ENCODE measurements at places on chromosomes 6 and 20.

DNA sequence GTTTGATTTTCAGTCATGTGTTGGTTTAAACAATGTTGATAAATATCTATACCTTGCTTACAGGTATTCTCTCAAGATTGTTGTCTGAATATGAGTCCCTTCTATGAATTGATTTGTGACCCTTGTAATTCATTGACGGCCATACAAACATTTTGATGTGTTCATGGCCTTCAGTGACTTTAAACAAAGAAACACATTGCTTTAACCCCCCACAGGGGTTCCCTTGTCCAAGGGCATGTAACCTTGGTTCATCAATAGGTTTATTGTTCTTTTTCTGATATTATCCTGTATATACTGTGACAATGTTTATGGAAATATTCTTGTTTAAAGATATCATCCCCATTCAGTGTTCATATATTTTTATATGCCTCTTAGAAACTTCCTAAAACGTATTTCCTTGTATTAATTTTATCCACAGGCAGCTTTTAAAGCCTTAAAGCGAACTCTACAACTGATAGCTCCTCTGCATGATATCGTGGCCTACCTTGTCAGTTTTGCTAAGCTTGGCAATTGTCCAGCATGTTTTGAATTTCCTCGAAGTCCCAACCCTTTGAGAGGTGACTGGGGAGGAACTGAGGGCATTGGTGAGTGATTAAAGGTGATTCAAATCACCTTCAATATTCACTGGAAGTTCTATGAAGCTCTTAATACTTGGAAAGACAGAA lies 87.0 kb downstream of the CD164 start:
- peak; percentile 60 for DNase-seq

DNA sequence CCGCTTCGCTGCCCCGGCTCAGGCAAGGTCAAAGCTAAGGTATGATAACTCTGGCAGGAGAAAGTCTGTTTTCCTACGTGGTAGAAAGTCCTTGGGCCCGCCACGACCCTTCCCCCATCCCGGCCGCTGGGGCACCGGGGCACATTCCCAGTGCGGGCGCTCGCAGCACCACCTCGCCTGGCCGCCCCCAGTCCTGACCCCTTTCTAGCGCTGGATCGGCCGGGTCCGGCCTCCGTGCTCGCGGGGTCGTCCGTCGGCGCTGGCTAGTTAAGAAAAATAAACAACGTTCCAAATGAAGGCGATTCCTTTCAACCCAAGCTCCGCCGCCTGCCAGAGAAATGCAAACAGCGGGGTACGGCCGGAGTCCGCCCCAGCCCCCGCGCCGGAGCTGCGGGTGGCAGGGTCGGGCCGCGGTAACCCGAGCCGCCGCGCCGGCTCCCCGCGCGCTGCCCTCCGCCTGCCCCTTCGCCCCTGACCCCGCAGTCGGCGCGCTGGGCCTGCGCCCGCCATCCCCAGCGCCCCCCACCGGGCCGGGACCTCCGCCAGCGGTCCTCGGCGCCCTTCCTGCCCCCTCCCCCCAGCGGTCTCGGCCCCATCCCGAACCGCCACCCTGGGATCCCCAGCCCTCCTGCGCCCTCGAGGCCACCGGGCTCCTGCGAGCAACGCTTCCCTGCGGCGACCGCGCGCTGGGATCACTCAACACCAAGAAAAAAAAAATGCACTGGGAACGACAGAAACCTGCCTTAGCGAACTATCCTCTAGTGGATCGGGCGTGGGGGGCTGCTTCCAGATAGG lies 37.6 kb downstream of the NCR2 start:
- no peak for DNase-seq

DNA sequence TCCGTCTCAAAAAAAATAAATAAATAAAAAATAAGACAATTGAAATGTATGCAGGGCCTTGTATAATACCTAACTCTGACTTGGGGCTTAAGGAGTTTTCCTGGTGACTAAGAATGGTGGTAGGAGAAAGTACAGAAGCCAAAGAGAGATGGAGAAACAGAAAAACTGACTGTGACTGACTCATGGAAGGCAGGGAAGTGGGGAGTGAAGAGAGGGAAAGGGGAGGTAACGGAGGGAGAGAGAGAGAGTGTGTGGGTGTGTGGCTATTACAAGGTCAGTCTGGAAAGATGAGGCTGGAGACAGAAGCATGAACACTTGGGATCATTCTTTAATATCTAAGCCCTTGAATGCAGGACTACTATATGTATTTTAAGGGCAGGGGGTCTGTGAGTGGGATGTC lies 38.5 kb downstream of the SNRNP48 start:
- no peak for DNase-seq

- DNase-seq: no peak
Observed at GRCh38 chr6:13998356-13998755, 73.6 kb downstream of the RNF182 start.

- DNase-seq: no peak
Observed at GRCh38 chr20:3765171-3765882, 2.2 kb downstream of the ADISSP start.

DNA sequence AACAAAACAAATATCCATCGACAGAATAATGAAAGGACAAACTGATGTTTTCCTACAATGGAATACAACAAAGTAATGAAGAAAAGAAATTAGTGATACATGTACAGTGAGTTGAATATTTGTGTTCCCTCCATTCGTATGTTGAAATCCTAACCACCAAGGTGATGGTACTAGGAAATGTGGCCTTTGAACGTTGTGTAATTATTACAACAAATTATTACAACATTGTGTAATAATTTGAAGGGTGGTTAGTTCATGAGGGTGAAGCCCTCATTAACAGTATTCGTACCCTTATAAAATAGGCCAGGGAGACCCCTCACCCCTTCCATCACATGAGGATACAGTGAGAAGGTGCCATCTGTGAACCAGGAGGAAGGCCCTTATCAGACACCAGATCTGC lies 339.4 kb downstream of the BMP2 start:
- DNase-seq: no peak

DNA sequence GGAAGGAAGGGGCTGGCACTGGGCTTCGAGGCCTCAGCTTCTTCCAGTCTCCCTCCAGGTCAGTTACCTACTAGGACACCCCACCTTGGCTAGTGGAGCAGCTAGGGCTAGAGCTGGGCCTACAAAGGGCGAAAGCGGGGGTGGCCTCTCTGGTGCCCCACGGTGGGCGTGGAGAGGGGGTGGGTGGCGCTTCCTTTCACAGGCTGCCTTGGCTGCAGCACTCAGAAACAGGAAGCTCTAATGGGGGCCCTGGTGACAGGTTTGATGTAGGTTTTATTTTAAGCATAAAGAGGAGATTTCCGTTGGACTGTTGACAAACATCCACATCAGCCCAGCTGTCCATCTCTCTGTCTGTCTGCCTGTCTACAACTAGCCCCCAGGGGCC lies 13.4 kb downstream of the FAM110A start:
- no peak for DNase-seq

- no peak for DNase-seq
Observed at GRCh38 chr6:119523556-119523955, 174.0 kb upstream of the MAN1A1 start.

- no peak for DNase-seq
Observed at GRCh38 chr20:49669601-49670189, 44.0 kb downstream of the B4GALT5 start.

GRCh38 chr20:16263582-16263981 lies 309.7 kb downstream of the KIF16B start:
- no peak for DNase-seq

DNA sequence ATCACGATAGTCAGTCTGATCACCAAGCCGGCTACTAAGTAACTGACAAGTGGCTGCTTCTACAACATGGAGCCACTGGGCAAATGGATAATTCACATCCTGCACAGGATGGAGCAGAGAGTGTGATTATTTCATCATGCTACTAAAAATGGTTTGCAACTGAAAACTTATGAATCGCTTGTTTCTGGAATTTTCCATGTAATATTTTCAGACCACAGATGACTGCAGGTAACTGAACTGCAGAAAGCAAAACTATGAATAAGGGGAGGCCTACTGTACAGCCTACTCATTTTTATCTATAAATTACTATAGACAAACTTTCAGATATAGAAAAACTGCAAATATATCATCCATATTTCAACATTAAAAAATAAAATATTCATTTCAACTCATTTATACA lies 91.5 kb downstream of the EPB41L2 start:
- DNase-seq: no peak

DNA sequence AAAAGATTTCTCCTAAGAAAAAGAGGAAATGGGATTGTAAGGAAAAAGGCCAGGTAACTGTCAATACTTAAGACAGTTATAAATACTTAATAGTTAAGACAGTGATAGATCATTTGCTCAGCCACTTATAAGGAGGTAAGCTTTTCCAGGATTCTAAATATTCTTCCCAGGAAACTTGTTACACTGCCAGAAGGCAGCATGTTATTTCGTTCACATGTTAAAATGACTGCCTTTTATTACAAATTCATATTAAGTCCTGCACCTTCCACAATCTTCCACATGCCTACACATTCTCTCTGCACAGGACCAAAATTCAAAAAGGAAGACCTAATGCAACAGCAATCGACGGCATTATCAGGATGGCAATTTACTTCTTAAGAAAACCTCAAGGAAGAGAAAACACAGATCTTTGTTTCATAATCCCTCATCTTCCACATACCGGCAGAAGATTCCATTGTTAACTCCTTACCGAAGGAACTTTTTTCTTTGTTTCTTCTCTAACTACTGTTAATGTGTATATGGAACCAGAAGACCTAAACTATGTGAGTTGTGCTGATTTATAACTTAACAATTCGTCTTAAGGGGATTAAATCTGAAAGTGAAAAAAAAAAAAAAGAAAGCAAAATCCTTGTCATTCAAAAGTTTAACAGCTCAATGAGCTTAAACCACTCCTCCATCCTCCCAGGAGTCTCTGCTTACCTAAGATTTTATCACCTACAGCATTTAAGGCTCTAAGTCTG lies 799 bp downstream of the TAAR2 start:
- DNase-seq: no peak

- DNase-seq: no peak
Observed at GRCh38 chr6:4941782-4942672, 61.8 kb downstream of the RPP40 start.

DNA sequence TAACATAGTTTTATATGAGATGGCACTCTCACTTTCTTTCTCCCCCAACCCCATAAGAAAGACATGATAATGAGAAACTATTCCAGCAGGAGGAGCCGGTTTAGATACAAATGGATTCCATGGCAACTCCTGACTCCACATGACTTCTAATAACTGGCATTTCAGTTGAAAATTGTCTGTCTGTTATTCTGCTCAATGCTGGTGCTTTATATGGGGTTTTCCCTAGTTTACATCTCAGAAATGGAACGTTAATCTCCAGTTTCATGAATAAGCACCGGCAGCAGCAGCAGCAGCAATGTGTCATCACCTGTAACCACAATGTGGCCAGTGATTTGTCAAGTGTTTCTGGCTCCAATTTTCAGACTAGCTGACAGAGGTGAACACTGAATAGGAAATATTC lies 8.0 kb upstream of the SIM1 start:
- no peak for DNase-seq

GRCh38 chr6:150207931-150208570 lies 65.2 kb downstream of the PPP1R14C start:
- no peak for DNase-seq

DNA sequence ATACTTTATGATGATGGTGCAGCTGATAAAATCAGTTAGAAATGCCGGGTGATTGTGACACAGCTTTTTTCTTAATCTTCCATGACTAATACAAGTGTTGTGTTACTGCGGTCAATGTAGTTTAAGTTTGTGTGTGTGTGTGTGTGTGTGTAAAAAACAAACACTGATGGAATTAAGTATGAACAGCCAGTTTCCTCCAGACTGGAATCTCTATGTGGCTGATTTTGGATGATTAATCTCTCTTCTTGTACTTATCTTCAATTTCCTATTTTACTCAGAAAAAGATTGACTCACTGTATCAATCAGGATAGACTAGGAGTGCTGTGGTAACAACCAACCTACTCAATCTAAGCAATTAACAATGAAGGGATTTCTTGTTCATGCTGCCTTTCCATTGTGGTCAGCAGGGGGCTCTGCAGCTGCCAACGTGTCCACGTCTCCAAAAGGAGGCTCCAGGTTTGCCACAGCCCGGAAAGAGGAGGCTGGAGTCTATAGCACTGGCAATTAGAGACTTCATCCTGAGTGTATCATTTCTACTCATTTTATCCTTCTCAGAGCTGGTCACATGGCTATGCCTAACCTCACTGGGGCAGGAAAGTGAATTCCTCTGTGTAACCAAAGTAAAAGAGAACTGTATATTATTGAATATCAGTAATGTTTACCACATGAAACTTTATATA lies 107.7 kb downstream of the CD109 start:
- DNase-seq: peak; percentile 37

DNA sequence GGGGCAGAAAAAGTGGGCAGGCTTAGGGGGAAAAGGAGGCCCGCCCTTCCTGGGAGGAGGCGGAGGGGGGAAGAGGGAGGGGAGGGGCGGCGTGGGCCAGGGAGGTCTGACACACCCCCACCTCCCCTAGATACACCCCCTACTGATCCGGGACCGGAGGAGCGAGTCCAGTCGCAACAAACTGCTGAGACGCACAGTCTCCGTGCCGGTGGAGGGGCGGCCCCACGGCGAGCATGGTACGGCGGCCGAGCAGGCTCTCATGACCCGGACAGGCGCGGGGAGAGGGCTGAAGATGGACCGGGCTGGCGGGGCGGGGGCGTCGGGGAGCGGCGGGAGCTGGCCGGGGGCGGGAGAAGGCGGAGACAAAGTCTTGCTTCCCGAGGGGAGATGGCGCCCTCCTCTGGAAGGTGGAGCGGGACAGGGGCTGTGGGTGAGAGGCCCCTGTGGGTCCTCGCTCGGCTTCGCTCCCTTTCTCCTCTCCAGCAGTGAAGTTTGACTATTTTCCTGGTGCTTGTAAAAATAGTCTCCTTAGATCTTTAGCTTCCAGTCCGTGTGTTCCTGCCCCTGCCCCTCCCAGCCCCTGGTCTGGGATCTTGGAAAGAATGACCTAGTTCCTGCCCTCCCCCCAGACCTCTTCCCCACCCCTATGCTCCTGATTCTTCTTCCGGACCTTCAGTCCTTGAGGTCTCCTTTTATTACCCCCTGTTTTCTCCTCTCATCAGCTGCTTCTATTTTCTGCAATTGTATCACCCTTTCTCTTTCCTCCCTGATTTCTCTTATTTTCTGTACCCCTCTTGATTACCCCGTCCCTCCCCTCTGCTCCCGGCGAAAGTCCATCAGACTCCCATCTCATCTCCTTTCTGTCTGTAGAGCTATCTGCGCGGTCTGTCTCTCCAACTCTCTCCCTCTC lies 6.1 kb downstream of the SYNGAP1 start:
- peak; percentile 84 for DNase-seq

- DNase-seq: no peak
Observed at GRCh38 chr6:63690221-63690620, 54.6 kb downstream of the PHF3 start.

- no peak for DNase-seq
Observed at GRCh38 chr6:50689210-50689609, 24.1 kb upstream of the TFAP2D start.

DNA sequence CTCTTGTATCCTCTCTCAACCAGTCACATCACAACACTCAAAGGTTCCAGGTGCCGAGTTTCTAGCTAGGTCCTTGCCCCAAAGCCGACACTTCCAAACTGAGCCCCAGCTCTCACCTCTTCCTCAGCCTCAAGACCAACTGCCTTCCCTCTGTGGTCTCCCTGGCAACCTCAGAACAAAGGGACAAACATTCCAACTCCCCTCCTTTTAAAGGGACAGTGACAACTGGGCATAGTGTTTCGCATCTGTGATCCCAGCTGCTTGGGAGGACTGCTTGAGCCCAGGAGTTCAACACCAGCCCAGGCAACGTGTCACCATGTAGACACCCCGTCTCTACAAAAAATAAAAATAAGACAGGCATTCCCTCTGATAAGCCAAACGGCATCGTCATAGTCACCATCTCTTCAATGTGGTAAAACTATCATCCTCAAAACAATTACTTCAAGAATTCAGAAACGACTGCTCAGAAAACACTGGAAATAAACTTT lies 11.3 kb downstream of the DIDO1 start:
- peak; percentile 47 for DNase-seq

Data from NCI-H345 (cell line).